Foreskin keratinocyte (primary cell): ENCODE measurements at places on chromosomes 16 and 17. TPM values are rescaled to one million over a fixed set of nuclear protein-coding genes. Genes with fewer than 3 reads are reported as not detected.

DNA sequence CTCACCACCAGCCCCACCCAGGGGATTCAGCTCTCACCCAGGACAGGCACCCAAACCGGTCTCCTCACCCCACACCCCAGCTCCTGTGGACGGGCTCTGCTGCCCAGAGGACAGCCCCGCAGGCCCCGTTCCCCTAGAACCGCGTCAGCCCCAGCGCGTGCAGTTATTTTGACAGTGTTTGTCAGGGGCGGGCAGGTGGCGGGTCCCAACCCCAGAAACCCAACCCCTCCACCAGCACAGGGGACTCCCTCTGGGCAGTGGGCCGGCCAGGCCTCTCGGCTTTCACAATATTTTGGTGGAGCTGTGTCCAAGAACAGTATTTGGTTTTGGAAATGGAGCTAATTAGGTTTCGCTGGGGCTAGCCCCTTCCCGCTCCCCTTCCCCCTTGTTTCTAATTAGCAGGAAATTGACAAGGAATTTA, 44.8 kb downstream of the BAHCC1 start:
- no peak for DNase-seq

GRCh38 chr16:50165473-50165872, 12.4 kb downstream of the TENT4B start:
- no peak for DNase-seq

GRCh38 chr17:2136241-2136640, 81.3 kb downstream of the HIC1 start:
- no peak for DNase-seq

DNA sequence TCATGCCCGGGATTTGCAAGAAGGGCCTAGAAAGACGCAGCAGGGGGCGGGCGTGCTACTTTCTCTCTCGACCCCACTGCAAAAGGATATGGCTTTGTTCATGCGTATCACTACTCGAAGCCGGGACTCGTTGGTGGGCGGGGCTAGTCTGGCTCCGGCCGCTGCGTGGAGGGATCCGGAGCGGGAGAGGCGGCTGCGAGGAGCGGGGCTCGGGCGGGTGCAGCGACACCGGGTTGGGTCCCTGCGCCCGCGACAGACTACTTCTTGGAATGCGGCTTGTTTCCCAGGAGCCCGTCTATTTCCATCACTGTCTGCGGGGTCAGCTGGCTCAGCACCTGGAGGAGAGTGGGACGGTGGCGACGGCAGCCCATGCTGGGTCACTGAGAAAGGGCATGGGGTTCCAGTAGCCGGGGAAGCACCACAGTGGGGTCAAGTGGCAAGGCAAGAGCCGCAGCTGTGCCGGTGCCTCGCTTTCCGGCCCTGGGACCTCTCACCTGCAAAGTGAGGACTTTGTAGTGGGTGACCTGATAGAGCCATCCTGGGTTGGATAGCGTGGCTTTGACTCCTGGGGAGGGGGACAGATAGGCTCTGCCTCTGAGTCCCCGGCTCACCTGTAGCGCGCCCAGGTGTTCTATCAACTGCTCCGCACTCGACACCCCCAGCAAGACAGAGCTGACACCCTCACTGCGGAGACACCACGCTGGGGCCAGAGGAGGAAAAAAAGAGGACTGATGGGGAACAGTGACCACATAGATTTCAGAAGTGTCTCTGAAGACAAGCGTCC, 6.6 kb downstream of the KCNAB3 start:
- no peak for DNase-seq

GRCh38 chr17:76972046-76972641, 103.9 kb downstream of the MGAT5B start:
- DNase-seq: no peak

DNA sequence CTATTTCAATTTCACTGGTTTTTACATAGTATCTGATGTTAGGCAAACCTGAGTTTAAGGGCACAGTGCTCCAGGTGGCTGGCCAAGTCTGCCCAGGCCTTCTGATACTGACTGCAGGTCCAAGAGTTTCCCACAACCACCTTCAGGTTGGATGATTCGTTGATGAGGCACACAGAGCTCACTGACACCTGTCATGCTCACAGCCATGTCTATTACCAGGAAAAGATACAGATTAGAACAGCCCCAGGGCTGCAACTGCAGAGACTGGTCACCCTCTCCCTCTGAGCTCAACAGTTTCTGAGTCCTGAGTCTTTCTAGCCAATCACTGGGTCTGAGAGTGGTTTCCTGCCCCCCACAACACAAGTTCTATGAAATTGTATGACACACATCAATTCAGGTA, 37.2 kb downstream of the MEAK7 start:
- peak; percentile 61 for DNase-seq

The SKA2 gene
- total RNA-seq: 104 and 125 TPM in 2 replicates

The CCL5 gene
- total RNA-seq: not detected in 2 replicates

The POLR2A gene
- 54.5 and 55.1 TPM in 2 replicates for total RNA-seq
